ENCODE measurements at places on chromosomes 16 and 17.

GRCh38 chr16:72940886-72941285 lies 107.0 kb downstream of the ZFHX3 start:
- no peak for DNase-seq

GRCh38 chr17:32516940-32517701 lies 30.3 kb downstream of the CDK5R1 start:
- no peak for DNase-seq

GRCh38 chr17:29667969-29668368 lies 45.3 kb upstream of the CORO6 start:
- no peak for DNase-seq

DNA sequence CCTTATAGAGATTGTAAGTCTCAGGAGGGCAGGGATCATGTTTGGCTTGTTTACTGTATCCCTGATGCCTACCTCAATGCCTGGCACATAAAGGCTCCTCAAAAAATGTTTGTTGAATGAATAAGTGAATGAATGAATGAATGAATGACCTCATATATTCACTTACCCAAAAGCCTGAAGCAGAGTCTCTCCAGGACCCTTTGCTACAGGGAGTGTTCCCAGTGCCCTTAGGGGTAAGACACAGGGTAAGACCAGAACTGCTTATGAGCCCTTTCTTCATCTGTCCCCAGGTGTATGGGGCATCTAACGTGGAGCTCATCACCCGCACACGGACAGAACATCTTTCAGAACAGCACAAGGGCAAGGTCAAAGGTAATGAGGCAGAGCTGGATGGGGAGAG lies 12.3 kb downstream of the CORO6 start:
- DNase-seq: no peak

GRCh38 chr17:66541461-66542128 lies 239.2 kb downstream of the PRKCA start:
- DNase-seq: peak; percentile 37

- peak; percentile 73 for DNase-seq
These were observed 22.8 kb downstream of the OMG start for GRCh38 chr17:31274252-31274651.

DNA sequence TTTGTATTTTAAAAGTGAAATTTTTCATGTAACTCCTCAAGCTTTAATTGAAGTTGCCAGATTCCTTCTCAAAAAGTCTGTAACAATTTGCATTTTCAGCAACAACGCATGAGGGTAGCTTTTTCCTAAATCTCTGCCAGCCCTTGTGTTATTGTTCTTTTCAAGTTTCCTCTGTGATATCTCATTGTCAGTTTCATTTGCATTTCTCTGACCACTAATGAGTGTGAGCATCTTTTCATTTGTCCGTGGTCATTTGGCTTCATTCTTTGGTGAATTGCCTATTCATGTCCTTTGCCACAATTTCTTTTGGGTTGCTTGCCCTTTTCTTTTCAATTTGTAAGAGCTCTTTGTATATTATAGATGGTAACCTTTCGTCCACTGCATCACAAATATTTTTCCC lies 68.0 kb upstream of the NKD1 start:
- DNase-seq: no peak

DNA sequence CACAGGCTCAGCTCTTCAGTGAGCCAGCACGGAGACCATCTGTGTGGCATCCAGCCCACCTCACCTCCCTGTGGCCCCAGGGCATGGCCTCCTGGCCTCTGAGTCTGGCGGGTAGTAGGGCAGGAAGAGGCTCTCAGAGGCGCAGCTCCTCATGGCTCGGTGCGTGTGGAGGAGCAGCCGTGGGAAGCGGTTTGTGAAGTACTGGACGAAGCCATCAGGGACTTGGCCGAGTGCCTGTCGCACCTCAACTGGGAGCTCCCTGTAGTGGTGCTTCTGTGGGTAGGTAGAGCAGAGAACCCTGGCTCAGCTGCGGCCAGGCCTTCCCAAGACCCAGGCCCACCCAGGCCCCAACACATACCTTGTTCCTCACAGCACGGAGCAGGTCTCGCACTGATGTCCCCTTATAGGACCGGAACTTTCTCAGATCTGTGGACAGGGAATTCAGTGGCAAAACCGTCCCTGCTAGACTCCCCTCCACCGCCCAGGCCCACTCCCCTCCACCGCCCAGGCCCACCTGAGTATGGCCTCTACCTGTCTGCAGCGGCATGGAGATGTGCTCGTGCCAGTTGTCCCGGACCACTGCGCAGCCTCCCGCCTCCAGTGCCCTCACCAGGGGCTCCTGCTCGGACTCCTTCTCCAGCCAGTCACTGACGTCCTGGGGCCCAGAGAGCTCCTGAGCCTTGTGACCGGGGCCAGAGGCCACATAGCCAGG lies 12.2 kb downstream of the PLK1 start:
- DNase-seq: no peak

- DNase-seq: peak; percentile 69
These were observed 562 bp downstream of the ZC3H7A start for GRCh38 chr16:11796227-11797165.

DNA sequence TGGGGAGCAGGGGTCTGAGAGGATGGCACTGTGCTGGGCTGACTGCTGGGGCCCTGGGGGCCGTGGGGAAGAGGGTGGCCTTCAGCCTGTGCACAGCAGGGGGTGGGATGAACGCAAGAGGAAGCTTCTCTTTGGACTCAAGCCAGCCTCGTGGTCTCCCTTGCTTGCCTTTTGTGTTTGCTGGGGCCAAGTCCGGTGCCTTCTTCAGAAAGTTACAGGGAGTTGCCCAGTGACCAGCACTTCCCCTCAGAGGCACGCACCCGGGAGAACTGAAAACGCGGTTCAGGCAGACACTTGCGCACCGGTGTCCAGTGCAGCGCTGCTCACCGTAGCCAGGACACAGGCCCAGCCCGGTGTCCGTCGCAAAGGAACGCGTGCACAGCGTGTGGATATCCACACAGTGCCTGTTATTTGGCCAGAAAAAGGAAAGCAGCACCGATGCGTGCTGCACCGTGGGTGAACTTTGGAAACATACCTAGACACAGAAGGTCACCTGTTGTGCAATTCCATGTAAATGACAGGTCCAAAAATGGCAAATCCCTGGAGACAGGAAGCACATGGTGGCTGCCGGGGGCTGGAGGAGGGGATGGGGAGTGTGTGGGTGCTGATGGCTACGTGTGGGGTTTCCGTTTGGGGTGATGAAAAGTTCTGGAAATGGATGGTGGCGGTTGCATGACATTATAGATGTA lies 29.4 kb upstream of the NUDT16L1 start:
- DNase-seq: no peak

DNA sequence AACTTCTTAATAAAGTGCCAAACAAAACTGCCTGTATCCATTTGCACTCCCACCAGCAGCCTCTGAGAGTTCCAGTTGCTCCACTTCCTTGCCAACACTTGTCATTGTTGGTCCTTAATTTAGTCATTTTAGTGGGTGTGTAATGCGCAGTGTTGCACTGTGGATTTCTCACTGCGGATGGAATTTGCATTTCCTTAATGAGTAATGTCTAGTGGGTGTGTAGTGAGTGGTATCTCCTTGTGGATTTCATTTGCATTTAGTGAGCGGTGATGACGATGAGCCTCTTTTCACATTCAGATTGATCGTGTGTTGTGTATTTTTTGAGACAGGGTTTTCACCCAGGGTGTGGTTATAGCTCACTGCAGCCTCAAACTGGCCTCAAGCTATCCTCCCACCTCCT lies 4.1 kb upstream of the MSLN start:
- DNase-seq: no peak

- DNase-seq: peak; percentile 30
These were observed 2.9 kb upstream of the CLDN9 start for GRCh38 chr16:3009568-3010390.

GRCh38 chr17:51541215-51541614 lies 280.9 kb downstream of the UTP18 start:
- DNase-seq: no peak

DNA sequence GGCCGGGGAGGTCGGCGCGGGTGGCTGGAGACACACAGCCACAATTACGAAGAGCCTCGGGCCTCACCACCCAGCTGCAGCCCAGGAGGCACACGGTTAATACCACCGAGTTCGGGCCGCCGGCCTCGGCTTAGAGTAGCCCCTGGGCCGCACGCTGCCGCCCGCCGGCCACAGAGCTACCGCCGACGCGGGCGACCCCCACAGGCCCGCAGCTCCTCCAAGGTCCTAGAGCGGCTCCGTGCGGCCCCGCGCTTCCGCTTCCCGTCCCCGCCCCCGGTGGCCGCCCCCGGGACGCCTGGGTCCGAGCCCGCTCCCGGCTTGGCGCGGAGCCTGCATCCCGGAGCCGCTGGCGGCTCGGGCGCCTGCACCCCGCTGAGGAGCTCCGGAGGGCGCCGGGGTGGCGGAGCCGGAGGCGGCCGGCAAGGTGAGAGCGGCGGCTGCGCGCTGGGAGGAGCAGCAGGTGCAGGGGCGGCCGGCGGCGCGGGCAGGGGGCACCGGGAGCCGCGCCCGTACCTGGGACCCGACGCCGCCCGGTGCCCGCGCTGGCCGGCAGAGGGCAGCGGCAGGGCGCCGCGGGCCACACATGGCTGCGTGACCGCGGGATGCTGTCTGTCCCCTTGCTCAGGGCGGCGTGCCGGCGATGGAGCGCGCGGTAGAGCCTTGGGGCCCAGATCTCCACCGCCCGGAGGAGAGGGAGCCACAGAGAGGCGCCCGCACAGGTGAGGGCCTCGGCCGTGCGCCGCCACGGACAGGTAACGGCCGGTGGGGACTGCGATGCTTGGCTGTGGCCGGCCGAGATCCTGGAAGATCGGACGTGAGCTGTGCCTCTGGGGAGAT lies at the start of gene ZNF48:
Gene ZNF48 (plus strand): TSS at position 266 of the 837 bp plus-strand sequence. CDS start 375 bp downstream, at position 641.
- DNase-seq: peak; percentile 90

GRCh38 chr17:78039581-78039980 lies 81.1 kb downstream of the TNRC6C start:
- no peak for DNase-seq

GRCh38 chr17:66737524-66737923 lies 97.4 kb upstream of the CACNG5 start:
- DNase-seq: peak; percentile 56

GRCh38 chr17:76501018-76501826 lies at the start of gene RHBDF2:
RHBDF2 (minus strand) TSS chr17:76501423; CDS start chr17:76481524, 19,899 bp downstream.
- peak; percentile 70 for DNase-seq

DNA sequence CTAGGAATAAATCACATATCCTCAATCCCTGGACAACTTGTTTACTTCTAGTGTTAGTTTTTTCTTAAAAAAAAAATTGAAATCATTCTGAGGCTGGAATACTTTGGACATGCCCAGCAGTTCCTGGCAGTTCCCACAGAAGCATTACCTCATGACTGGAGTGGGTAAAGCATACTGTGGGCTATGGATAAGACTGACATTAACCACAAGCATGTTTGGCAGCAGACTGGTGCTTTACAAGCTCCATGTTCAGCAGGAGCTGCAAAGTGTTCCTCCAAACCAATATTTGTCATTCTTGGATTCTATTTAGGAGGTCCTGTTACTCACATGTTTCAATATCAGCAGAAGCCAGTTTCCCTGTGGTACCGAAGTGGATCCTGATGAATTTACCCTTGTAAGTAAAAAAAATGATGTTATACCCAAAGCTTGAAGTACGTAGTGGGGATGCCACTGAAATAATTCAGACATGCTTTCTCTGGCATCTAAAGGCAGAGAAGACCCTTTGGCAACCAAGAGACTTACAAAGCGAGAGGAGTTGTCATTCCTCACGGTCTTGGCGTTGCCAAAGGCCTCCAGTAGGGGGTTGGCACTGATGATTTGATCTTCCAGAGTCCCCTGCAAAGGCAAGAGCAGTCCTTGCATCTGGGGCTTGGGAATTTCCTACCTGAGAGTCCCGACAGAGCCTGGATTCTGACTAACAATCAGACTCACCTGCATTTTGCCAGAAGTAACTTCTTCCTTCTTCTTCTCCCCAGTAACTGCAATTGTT lies 4.9 kb downstream of the MYH1 start:
- peak; percentile 34 for DNase-seq

DNA sequence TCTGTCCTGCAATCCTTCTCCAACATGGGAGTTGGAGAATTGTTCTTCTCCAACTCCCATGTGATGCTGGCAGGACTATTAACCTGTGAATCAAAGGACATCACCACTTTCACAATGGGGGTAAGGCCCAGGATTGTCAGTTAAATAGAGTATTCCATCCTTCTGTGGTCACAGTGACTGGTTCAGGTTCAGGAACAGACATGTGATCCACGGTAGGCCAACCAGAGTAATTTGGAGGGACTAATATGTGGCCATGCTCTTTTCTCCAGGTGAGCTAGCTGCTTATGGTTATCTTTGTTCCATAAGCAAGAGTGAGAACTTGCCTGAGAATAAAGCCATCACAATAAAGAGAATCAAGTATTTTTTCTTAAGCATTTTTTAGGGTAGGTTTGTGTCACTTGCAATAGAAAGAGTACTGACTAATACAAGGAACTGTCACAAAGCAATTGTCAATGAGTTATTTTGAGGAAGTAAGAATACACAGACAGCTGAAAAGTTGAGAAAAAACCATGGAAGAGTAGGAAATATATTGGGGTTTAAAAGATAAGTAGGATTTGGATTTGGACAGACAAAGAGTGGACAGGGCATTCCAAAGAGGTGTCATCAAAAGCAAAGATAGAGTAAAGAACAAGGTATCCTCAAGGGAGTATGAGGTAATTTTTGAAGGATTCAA lies 63.4 kb downstream of the BRIP1 start:
- DNase-seq: no peak

GRCh38 chr17:6427279-6427781 lies 7.6 kb downstream of the AIPL1 start:
- DNase-seq: peak; percentile 52

DNA sequence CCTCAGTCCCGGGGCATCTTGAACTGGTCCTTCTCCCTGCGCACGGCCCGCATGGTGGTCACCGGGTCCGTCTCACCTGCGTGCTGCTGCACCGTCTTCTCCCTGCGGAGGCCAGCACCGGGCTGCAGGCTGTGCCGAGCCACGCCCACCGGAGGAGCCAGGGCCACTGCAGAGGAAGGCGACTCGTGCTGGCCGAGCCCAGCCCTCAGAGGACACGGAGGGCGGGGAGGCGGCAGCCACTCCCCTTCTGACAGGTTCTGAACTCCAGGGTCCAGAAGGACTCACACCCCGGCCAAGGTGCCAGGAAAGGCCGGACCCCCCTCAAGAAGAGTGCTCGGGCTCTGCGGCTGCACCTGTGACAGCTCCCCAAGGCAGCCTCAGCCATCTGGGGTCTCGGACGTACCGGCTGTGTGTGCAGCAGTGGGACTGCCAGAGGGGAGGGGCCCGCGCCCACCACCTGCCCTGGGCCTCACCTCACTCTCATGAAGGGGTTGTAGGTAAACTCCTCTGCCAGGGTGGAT lies 15.8 kb upstream of the IGFALS start:
- no peak for DNase-seq

Data from mesenchymal stem cell (in vitro differentiated cells and primary cell).